T-helper 22 cell (primary cell): ENCODE measurements at places on chromosomes 1 and 21.
A peak's percentile ranks its signal among the peaks of the same experiment; 100 is the strongest.

DNA sequence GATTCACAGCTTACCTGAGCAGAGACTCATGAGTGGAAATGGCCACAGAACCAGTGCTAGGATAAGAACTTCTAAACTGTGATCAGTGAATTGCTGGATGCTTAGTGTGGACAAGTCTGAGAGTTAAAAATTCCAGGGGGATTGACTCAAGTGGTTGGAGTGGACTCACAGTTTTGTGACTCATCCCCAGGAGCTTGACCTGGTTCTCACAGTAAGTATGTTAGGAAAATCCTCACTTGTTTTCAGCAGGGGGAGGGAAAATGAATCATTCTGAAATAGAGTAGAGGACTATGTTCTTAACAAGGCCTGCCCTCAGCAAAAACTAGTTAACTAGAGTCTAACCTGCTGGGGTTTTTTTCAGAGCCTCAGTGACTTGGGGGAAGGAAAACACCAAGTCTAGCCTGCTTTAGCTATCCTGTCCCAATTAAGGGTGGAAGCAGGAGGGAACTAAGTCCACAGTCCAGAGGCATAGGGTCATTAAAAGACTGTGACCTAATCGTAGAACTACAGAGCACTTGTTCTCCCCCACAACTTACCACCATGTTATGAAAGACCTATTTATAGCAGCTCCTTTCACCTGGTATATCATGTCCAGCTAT, 6.1 kb upstream of the CDC73 start:
- no peak for DNase-seq

DNA sequence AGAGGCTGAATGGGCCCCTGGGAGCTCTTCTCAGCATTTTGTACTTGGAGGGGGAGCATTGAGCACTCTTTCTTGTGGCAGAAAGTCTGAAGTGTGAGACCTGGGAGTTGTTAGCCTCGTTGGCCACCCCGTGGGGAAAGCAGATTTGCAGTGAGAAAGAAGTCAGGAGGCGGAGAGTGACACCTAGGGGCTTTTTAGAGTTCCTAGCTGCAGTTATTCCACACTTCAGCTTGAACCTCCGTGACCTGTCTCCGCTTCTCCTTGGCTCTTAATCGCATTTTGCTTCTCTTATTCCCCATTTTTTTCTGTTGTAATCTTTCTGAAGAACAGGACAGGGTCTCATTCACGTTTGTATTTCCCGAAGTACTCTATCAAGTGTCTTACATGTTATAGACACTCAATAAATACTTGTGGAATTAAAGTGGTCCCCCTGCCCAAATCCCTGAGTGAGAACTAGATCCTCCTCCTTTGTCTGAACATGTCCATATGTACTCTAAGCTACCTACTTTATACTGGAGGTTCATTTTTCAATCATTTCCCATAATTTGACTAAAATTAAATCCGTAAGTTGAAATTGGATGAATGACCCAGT, 14.5 kb upstream of the C1orf141 start:
- no peak for DNase-seq

- no peak for DNase-seq
Observed at GRCh38 chr1:16175610-16176553, 20.0 kb upstream of the EPHA2 start.

DNA sequence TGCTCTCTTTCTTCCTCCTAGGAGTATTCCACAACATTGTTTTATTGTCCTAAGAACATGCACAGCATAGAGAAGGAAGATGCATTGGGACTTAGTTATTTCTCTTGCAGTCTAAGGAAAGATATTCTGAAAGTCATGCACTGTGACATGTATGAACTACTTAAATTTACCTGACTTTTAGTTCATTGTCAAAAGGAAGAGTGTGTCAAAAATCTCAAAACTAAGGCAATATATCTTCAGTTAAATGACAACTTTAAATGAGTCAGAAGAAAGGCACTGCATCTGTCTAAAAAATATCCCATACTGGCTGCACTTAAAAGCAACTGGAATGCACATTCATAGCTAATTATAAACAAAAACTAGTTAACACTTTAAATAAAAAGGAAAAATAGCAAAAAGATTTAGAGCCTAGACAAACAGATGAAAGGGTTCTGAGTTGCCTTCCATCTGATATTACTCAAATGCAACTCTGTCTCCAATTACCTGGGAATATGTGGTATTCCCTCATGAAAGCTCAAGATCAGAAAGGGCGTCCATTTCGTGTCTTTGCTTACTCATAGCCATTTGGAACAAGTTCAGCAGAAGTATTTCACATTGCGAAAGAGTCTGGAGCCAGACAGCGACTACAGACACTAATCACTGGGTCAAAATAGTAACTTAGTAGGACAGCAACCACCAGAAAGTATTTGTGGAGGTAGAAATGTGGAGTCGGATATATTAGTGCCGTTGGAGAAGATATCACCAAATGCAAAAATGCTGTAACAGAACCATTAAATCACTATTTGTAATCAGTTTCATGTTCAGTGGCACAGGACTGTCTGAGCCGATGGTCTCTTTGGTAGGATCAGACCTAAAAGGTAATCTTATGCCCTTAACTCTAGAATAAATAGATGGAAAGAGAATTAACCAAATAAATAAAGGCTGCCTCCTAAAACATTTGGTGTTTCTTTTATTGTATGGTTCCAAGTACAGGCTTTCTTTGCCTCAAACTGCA, 225.7 kb downstream of the GREM2 start:
- no peak for DNase-seq

GRCh38 chr1:59063501-59063900, 233.4 kb upstream of the FGGY start:
- DNase-seq, result no peak

- DNase-seq, result no peak
Observed at GRCh38 chr1:46133181-46133658, 791 bp upstream of the PIK3R3 start.

GRCh38 chr1:194846488-194846887, 1660.1 kb upstream of the B3GALT2 start:
- no peak for DNase-seq

DNA sequence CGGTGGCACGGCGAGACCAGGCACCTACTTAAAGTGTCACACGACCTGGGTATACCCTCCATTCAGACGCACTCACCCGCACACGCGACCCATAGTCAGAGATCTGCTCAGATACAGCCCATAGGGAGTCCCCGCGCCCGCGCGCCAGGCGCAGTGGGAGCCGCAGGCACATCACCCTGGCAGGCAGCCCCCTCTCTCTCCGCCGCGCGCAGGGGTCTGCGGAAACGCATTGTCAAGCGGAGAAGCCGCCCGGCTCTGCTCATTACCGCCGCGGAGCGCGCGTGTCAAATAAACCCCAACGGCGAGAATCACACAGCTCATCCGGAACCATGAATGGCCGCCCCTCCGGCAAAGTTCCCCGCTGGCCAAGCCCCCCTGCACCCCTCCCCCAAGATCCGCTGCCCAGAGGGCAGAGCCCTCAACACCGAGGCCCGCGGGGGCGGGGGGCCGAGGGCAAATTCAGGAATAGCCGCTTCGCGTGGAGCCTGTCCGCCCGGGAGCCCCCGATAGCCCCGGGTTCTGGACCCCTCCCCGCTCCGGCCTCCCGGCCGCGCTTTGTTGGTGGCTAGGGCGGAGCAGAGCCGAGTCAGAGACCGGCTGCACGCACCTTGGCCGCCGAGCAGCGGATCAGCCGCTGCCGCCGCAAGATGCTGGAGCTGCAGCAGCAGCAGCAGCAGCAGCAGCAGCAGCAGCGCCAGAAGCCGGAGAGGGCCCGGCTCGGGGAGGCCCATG, 522 bp downstream of the LRP8 start:
- peak; percentile 37 for DNase-seq

DNA sequence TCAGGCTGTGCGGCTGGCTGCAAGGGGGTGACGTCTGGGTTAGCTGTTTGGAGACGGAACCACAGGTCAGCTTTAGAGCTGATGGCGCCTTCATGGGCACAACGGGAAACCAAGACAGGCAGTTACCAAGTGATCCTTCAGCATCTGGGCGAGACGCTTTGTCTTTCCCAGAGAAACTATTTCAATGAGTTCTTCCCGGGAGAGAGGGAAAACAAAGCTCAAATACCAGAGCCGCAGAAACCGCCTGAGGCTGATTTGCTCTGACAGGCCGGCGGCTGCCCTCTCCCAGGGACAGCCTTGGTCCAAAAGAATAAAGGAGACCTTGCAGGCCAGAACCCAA, 76.5 kb downstream of the CD58 start:
- DNase-seq, result no peak

DNA sequence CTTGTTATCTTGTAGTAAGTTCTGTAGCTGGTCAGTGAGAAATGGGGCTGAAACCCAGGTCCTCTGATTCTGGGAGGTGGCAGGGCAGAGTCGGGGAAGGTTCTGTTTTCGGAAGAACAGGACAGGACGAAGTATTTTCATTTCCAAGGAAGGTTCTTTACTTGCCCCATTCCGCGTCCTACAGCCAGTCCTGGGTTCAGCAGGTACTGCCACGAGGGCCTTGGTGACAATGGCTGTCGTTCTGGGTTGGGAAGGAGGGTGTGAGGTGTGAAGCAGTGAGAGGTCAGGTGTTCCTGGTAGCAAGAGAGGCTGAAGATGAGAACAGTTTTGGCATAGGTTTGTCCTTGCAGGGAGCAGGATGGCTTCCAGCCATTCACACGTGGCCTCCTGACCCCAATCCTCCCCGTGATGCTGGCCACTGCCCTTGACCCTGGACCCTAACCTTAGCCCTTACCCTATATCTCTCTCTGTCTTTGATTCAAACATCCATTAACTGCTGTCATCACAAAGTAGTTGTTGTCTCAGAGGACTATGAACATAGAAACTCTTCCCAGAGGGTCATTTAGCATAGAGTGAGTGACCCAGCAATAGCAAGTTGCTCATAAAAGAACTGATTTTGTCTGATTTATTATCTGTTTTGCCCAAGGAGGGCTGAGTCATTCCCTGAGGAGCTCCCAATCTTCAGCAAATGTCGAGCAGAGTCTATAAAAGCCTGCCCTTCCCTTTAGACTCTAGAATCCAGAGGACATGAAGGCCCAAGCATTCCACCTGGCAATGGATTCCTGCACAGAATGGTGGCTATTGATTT, 25.0 kb downstream of the VASH2 start:
- DNase-seq, result no peak

- no peak for DNase-seq
Observed at GRCh38 chr1:45723248-45723930, 27.1 kb downstream of the IPP start.

- no peak for DNase-seq
Observed at GRCh38 chr21:17495680-17496079, 17.2 kb upstream of the CXADR start.

- DNase-seq, result no peak
Observed at GRCh38 chr1:18819986-18820790, 39.3 kb downstream of the TAS1R2 start.

GRCh38 chr21:37562920-37563640, 196.5 kb downstream of the DYRK1A start:
- DNase-seq, result peak; percentile 8

- no peak for DNase-seq
Observed at GRCh38 chr1:65985393-65986066, 192.8 kb downstream of the PDE4B start.

- DNase-seq, result no peak
Observed at GRCh38 chr1:16173447-16174260, 17.8 kb upstream of the EPHA2 start.

DNA sequence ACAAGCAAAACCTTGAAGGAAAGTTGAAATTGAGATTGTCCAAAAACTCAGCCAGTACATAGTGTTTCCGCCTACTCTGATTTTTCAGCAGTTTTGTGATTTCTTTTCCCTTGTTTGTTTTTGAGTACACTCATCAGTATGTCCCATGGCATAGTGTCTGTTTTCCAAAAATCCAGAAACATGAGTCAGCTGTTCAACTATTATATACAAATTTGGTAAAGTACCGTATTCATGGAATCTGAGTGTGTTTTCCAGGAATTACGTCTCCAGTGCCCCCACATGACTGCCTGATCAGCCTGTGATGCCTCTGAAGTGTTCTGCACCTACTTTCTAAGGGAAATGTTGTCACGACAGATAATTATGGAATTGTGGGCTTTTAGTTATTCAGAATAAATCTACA, 186.8 kb downstream of the LTN1 start:
- DNase-seq, result no peak

GRCh38 chr1:197638316-197638715, 137.0 kb downstream of the DENND1B start:
- DNase-seq, result no peak

DNA sequence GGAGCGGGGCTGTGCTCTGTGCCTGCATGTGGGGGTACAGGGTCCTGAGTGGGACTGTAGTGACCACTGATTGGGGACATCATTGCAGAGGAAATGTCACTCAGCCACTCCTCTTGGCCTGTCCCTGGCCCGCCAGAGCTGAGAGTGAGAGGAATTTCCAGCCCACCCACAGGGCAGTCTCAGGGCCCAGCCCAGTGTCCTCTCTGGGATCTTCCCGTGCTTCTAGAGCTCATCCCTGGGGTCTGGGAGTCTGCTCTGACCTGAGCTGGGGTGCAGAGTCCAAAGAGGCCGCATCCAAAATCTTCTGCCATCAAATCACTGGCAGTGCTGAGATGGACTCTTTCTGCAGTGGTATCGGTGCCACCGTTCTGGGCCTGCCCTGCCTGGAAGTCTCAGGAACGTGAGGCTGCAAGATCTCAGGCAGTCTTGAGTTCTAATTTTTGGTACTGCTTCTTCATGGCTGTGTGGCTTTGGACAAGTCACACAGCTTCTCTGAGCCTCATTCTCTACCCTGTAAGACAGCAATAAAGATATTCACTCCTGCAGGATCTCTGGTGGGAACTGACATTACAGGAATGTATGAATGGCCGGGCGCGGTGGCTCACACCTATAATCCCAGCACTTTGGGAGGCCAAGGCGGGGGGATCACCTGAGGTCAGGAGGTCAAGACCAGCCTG, 100.8 kb upstream of the TARDBP start:
- DNase-seq, result no peak

GRCh38 chr1:11339346-11340232, 66.6 kb downstream of the UBIAD1 start:
- DNase-seq, result no peak
